C1 segment of cervical spinal cord (tissue), 14 donors: ENCODE measurements at places on chromosomes 5 and 9.

DNA sequence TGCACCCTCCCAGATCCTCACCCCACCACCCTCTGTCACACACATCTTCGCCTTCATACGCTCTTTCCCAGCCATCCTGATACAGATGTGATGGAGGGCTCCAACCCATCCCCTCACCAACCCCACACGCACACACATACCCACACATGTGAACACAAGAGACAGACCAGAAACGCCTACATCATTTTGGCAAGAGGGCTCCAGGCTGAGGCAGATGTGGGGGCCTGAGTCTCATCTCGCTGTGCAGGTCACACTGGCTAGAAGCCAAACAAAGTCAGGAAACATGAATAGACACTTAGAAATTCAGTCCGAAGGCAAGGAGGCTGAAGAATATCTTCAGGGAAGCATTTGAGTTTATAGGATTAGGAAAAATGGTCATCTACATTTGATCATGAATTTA, 6.2 kb downstream of the PRDM12 start:
- DNase-seq = no peak

DNA sequence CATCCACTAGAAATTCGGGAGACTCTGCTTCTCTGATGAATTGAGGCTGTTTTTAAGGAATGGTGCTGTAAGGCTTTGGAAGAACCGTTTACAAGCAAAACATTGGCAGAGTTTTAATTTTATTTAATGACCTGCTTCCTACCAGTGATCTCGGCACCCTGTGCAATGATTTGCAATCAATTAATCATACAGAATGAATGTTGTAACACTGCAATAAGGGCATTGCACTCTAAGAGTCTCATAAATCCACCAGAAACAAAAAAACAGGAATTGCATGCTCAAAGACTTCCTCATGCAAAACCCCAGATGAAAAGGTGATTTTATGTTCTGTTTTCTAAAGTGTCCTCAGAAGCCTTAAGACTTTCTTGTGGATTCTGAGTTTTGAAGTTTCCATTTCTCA, 295.7 kb downstream of the ARHGEF28 start:
- DNase-seq = no peak

- no peak for DNase-seq
Observed at GRCh38 chr5:158589939-158590338, 509.8 kb downstream of the EBF1 start.

DNA sequence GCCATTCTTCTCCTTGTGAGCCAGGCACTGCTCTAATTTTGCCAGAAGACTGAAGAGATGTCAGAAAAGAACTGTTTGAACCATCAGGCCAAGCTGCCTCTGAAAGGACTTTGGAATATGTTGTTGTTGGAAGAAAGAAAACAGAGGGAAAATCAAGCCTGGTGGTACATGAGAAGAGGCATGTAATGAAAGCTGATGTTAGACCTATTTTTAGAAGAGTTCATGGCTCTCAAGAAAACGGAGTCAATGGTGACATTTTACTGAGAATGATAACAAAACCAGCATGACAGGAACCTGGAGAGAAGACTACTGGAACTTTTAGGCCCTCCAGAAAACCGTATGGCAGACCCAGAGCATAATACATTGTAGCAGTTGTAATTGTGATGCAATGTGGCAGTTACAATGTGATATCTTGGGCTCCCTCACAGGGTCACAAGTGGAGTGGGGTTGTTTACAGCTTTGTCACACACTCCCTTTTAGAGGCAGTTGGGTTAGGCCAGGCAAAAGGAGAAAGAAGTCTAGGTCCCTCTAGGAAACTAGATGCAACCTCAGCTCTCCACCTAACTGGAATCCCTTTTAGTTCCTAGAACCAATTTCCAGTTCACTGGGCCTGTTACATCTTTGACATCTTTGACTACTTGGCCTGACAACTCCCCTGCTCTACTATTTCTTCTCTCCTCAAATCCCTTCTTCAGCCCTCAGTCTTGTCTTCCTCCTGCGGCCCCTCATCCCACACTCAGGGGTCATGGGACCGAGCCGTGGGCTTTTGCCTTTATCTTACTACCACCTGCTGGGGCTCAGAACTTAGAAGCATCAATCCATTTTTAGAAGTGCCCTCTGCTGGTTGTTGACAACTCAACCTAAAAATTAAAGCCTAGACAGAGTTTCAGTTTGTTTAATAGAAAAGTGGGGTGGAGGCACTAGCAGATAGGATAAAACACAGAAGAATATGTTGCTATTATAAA, 61.2 kb upstream of the JAK2 start:
- DNase-seq = no peak

DNA sequence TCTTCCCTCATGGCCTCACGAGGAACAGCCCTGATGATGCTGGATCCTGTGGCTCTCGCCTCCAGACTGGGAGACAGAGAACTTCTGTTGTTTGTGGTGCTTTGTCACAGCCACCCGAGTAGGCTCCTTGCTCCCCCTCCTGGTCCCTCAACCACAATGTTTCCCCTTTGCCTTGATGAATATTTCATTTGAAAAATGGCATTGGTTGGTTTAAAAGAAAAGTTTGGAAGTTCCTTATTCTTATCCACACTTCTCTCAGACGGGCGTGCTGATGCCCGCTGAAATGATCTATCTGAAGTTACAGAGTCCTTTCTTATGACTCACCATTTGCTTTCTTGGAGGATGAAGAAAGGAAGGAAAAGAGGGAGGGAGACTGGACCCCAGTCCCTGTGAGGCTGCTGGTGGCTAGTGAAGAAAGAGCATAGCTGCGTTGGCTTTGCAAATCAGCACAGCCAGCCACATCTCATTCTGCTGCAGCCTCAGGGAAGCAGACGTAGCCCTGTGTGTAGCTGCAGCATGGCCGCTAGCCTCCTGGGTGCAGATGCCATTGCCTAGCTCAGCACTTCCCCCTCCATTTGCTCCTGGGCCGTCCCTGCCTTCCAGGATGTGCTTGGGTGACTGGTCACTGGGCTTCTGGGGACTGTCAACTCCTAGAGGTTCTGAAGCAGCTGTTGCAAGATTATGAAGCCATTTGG, 185.9 kb downstream of the ERCC6L2 start:
- peak; percentile 20 for DNase-seq

DNA sequence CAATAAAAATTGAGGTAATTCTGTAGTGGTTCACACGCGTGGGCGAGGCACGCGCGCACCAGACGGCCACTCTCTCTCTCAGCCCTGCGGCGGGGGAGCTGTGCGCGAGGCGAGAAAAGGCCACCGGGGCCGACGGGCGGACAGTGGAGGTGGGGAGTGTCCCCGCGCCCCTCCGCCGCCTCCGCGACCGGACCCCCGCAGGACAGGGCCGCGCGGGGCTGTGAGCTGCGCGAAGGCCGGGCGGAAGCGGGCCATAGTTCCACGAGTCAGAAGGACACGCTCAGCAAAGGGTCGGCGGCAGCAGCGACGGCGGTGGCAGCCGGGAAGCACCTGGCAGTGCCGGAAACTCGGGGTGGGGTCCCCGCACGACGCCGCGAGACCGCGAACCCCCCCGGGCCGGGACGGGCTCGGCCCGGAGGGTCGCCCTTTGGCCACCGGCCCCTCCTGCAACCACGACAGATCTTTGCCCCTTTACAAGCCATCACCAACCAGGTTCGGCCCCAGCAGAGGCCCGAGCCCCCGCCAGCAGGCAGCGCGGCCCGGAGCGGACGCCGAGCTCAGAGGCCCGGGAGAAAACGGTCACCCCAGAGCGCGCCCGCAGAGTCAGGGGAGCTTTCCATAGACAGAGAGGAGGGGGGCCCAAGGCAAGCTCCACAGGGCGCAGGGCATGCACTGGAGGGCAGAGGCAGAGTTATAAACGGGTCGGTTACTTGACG, 60.9 kb downstream of the ZNF354C start:
- DNase-seq = no peak

GRCh38 chr5:157821822-157822622, 36.9 kb downstream of the CLINT1 start:
- DNase-seq = no peak

- no peak for DNase-seq
Observed at GRCh38 chr5:152171888-152172287, 233.2 kb downstream of the NMUR2 start.

DNA sequence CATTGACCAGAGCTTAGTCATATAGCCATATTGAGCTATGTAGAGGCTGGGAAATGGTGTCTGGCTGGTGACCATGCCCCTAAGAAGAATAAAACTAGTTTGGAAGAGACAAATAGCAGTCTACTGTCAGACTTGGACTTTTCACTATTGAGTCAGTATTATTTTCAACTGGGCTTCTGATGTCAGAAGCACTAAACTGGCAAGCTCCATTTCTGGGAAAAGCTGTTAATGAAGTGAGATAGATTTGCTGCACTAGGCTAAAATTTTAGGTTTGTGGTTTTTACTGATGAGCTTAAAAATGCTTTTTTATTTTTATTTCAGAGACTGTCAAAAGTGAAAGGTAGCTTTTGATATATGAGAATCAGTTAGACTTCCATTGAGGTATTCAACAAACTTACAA, 220.2 kb downstream of the RAB3C start:
- no peak for DNase-seq

GRCh38 chr9:122718038-122718437, 5.8 kb upstream of the OR1L4 start:
- DNase-seq = no peak

GRCh38 chr9:92961627-92962302, 14.4 kb downstream of the FGD3 start:
- no peak for DNase-seq

DNA sequence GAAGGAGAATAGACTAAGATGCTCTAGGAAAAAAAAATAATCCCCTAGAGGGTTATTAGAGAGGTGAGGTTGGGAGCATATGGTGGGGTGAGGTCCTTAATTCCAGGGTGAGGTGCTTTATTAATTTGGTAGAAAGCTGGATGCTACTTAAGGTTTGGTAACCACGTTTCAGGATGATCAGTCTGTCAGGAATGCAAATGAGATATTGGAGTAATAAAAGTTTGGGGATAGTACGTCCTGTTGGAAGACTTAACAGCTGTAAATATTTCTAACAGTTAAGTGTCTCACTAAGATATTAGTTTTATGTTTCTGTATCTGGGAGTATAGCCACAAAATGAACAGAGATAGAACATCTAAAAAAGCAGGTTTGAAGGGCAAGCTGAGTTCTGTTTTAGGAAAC, 578.9 kb downstream of the CETN3 start:
- DNase-seq = no peak

GRCh38 chr9:18007621-18008020, 428.8 kb downstream of the SH3GL2 start:
- no peak for DNase-seq

DNA sequence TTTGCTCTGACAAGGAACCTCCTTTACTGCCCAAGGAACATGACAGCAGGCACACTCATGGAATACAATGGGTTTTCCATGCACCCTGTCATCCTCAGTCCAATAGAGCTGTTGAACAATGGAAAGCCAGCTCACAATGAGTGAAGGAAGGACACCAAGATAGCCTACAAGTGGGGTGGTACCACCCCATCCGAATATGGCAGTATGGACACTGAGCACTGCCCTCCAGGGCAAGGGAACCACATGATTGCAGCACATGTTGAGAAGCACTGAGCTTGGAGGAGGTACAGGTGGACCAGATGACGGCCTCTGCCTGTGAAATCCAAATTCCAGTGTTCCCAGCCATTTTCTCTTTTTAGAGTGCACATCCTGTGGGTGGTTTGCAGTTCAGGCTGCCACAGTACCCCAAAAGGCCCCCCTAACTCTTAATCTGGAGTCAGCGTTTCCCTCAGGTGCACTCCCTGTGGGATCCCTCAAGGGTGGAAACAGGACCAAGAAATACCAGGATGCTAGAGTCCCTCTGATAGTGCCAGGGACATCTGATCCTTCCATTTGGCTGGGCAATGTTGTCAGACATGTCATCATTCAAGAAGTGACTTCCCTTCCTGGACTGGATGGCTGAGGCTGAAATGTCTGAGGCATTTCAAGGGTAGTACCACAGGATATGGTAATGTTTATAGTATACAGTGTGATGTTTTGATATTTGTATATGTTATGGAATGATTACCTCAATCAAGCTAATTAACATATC, 48.9 kb downstream of the SMC2 start:
- DNase-seq = no peak

- DNase-seq = peak; percentile 36
Observed at GRCh38 chr5:58922461-58923171, 339.7 kb downstream of the RAB3C start.

DNA sequence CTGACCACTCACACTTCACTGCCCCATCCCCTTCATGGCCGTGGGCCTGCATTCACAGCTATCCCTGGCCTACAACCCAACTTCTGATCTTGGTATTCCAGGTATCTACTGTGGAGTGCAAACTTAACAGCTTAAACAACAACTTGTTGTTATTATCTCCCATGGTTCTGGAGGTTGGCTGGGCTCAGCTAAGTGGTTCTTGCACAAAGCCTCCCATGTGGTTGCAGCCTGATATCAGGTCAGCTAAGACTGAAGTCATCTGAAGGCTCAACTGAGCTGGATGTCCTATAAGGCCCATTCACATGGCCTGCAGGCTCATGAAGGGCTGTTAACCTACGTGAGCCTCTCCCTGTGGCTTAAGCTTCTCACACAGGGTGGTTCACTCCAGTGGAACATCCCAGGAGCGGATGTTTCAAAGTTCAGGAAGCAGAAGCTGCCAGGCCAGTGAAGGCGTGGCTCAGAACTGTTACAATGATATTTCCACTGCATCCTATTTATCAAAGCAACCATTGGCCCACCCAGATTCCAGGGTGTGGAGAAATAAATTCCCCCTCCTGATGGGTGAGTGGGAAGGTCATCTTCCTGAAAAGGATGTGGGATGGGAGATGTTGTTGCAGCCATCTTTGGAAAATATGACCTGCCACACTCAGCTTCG, 30.0 kb upstream of the TRIO start:
- DNase-seq = no peak

DNA sequence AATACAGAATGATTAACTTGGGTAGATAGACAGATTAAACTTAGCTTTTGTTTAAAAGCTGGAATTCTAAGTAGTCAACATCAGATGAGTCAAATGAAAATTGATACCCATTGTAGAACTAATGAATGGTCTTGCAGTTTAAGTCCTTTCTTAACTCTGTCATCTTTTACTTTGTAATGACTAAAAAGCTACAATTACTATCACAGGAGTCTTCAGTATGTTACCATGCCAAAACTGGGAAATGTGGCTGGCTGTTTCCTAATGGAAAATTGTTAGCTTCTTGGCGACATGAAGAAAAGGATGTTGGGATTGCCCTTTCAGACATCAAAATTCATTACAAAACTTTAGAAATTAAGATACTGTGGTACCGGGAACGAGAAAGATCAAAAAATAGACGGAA, 20.2 kb upstream of the ANXA1 start:
- no peak for DNase-seq

- DNase-seq = no peak
Observed at GRCh38 chr5:53856506-53856905, 296.1 kb downstream of the NDUFS4 start.

- DNase-seq = no peak
Observed at GRCh38 chr9:137678202-137678601, 59.4 kb downstream of the EHMT1 start.

- DNase-seq = no peak
Observed at GRCh38 chr9:81879501-81879916, 48.7 kb upstream of the SPATA31D4 start.

DNA sequence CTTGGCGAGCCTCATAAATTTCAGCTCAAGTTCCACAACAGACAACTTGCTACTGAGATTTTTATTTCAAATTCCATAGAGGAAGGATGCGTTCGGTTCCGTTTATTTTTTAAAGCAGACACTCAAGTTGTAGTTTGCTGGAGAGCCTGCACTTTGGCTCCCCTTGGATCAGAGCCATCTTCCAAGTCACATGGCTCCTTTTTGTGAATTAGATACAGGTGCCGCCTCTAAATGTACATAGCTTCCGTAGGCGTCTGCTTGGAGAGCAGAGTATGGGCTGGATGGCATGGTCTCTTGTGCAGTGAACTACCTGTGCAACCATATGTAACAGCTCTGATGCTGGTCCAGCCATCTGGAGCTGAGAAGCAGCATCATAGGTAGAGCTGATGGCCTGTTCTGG, 73.9 kb upstream of the WWC1 start:
- DNase-seq = no peak
